ENCODE measurements at places on chromosomes 12 and 14.
A peak's percentile ranks its signal among the peaks of the same experiment; 100 is the strongest.

DNA sequence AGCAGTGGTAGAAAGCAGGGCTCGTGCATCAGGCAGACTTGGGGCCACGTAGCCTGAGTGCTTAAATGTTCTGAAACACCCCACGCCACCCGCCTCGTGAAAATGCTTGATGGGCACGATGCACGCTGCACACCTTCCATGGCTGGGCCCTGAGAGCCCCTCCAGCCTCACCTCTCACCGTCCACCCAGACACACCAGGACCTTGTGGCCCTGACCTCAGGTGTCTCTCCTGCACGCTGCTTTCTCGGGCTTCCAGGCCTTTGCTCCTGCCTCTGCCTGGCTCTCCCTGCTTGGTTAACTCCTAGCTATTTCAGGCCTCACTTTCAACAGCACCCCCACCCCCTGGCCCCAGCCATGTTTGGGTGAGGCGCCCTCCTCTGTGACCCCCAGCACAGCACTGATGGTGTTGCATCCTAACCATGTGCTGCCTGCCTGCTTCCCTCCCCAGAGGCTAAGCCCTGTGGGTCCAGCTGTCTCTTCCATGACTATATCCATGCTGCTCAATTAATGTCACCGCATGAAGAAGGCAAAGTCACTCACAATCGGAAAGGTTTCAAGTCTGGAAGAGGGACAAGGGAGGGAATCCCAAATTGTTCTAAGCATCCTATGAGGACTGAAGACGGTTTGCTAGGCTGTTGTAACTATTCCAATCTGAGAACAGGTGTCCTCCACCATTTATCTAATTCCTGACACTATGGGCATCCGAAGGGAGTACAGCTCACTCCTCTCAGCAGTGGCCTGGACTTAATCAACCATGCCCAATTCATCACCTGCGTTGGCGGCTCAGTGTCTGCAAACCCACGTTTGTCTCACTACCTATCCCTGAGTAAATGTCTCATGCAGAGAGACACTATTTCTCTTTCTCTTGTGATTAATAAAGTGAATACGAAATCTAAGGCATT is 82.2 kb downstream of the CCDC88C start:
- DNase-seq, result peak; percentile 51

DNA sequence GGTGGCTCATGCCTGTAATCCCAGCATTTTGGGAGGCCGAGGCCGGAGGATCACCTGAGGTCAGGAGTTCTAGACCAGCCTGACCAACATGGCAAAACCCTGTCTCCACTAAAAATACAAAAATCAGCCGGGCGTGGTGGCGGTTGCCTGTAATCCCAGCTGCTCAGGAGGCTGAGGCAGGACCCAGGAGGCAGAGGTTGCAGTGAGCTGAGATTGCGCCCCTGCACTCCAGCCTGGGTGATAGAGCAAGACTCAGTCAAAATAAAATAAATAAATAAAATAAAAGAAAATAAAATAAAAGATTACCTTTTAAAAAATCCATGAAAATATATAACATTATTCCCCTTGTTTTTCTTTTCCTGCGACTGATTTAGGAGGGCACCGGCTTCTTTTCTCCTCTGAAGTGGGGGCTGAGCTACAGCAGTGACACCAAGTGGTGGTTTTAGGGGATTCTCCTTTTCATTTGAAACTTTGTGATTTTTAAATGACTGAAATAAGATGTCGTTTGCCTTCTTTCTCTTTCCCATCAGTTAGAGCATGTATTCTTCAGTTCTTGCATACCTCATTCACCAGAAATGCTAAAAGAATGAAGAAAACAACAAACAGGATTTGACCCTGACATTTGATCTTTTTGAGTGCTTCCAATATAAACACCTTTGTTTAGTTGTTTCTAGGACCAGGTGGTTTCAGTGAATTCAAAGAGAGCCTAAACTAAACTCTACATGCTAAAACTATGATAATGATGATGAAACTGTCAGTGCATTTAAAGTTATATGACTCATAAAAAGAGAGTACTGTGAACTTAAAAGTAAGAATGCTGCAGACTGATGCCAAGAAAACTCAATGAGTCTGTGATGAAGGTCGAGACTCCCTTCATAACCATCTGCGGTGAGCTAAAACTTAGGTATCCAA is 22.6 kb upstream of the PKP2 start:
- DNase-seq, result peak; percentile 23

DNA sequence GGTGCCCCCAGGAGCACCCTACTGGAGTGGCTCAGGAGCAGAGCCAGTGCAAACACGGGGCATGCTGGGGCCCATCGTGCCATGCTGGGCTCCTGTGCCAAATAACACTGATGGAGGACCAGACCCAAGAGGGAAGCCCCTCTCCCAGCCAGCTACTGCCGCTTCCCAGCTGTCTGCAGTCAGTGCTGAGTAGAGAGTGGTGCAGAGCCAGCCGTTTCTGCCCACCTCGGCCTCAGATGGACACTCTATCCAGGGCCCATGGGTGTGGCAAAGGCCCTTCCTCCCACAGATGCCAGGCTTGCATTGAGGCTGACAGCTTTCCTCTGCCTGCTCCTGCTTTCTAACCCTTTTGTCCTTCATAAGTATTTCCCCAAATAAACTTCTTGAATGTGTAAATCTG is 13.2 kb downstream of the CLBA1 start:
- DNase-seq, result no peak

DNA sequence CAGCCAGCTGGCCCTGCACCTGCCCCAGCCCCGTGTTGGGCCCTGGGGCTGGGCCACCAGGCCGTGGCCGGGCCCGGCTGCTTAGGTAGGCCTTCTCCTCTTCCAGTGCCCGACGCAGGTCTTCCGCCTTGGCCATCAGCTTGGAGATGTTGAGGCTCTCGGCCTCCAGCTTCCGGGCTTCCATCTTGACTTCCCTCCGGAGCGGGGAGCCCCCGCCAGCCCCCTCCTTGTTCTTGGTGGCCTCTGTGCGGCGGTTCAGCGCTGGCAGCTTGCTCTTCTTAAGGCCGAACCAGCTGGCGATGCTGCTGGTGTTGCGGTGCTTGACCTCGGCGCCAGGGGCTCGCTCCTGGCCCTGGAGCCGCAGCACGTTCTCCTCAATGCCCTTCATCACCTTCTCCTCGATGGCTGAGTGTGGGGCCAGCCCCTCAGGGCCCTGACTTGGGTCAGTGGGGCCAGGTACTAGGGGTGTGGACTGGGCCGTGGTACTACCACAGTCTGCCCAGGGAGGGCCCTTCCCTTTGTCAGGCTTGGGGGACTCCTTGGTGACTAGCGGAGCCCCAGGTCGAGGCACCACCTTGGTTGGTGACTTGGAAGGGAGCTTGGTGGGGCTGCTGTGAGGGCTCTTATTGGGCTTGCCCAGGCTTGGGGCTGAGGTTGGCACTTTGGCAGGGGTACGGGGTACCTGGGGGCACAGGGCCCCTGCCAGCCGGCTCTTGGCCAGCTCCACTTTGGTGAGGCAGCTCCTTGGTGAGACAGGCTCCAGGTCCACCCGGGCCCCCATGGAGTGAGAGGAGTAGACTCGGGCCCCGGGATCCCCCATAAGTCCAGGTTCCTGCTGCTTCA is 33.2 kb downstream of the NCKAP5L start:
- no peak for DNase-seq

DNA sequence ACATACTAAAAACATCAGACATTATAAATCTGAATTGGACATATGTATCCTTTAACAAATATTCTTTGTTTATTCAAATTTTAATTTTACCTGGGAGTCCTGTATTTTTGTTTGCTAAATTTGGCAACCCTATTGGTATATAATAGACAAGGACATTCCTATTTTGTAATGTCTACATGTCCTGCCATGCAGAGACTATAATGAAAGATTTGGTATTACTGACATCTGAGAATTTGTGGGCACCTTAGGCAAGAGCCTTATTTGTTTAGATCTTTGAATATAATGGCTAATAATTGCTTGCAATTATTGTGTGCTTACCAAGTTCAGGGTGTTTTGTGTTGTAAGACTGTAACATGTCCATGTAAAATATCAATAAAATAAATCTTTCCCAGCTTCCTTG is 334.4 kb downstream of the KCNH5 start:
- DNase-seq, result no peak

GRCh38 chr14:61153914-61154545 is 127.1 kb downstream of the TMEM30B start:
- DNase-seq, result no peak

DNA sequence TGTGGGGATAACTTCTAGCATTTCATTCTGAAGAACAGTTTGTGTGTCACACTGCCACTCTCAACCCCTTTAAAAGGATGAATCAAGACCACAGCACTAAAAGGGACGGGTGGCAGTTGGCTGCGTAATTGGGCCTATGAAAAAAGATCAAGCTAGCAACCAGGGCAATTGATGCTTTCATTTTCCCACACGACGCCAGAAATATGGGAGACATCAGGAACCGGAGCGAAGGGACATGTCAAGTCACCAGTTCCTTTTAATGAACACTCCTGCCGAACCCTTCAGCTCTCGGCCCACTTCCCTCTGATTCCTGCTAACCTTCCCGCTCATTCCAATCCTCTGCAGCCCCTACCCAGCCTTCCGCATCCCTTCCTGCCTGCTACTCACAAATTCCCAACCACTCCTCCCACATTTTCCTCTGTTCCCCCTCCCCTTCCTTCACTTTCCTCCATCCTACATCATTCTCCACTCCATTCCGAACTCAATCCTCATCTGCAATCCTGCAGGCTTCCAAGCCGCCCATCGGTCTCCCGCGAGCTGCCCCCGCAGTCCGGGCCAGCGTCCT is 753 bp downstream of the CSRNP2 start:
- DNase-seq, result no peak

GRCh38 chr14:38839694-38840365 is 263.2 kb downstream of the SEC23A start:
- no peak for DNase-seq

DNA sequence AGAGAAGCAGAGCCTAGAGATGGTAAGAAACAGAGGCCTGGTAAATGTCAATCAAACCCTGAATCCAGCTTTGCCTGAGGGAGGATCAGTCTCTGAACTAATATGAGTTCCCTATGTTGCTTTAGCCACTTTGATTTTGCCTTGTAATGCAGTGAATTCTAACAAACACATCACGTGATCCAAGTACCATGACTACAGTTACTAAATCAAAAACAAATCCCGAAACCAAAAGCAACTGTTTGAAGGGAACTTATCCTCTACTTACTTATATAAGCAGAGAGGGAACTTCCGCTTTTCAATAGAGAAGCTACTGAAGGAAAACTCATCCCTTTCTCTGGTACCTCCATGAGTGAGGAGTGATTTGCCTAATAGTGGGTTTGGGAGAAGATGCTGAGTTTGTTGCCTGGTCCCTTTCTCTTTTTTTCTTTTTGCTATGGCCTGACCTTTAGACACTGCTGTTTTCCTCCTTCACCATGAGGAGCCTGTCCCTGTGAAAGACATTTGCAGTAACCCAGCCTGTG is 7.7 kb upstream of the PPTC7 start:
- no peak for DNase-seq

DNA sequence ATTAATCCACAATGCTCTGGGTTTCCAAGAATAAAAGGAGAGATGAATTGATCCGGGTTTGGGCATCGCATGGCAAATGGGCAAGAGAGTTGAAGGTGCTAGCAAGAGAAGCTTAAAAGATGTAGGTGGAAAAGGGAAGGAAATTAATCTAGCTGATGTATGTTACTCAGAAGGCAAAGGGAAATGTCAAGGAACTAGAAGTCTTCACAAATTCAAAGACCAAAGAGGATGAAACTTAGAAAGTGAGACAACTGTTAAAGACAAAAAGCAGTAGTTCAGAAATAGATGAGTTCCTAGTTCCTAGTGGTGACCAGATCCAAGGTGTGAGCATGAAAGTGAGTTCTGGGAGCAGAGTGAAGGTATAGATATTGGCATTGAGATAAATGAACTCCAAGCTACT is 228.3 kb downstream of the SEC23A start:
- DNase-seq, result no peak

DNA sequence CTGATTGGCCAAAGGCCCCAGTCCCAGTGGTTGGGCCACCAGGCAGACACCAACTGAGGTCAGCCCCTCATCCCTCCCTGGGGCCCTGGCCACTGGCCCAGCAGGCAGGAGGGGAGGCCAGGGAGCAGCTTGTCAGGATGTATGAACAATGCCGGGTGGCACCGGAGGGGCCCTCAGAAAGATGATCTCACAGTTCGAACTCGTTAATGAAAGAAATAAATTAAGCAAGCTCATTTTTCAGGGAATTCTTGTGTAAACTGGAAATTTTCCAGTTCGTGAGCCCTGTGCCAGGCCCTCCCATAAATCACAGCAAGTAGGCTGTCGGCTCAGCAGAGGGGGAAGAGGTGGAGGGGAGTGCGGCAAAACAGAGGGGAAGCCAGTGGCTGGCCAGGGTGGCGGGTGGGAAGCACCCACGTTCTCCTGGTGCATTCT is 177.0 kb upstream of the VASH1 start:
- peak; percentile 66 for DNase-seq

GRCh38 chr14:72023128-72024042 is 91.2 kb downstream of the RGS6 start:
- no peak for DNase-seq

All from right kidney (tissue), 9 donors.